ENCODE measurements at places on chromosomes 12 and 14. TPM values are rescaled to one million over a fixed set of nuclear protein-coding genes. Genes with fewer than 3 reads are reported as not detected.

DNA sequence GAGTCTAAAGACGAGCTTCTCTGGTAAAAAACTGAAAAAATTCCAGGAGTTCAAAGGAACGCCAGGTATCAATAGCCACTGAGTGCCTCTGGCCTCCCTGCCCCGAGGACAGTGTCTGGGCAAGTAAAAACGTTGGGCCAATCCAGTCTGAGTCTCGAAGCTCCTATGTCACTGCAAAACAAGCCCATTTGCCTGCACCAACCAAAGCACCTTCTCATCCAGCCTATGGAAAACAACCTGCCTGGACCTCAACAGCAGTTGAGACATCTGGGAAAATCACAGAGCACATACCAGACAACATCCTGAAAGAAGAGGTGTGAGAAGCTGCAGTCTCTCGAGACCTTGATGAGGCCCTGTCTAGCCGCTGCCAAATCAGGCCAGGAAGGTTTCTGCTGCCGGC lies 56.6 kb downstream of the RNF34 start:
- DNase-seq = no peak

DNA sequence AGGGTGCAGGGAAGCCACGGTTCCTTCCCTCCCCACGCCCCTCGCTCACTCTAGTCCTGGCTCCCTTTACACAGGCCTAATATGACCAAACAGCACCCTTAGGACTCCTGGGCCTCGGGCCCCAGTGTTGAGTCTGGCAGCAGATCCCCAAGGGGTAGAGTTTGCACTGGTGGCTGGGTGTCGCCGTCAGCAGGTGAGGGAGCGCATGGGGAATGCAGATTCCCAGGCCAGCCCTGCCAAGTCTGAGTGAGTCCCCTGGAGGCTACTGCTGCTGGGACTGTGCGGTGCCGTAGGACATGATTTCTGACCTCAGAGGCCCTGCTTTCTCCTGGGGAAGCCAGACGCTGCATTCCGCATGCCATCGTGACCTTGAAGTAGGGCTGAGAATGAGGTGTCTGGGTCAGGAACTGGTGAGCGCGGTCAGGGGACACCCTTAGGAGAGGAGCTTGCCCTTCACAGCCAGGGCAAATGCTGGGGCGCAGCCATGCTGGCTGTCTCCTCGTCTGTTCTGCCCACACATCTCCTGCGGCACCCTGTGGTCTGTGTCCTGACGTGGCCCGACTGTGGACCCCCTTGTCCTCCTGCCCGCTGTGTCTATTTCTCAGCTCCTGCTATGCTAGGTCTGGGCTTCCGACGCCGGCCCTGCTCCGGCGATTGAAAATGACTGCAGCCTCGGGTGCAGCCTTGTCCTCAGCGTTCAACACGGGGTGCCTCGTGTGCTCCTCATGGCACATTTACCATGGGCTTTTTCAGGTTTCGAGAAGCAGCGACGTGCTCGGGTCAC lies 37.6 kb upstream of the PRMT8 start:
- DNase-seq = no peak

CAPZA3 gene
- not detected for total RNA-seq

GRCh38 chr14:96170961-96171592 lies 33.6 kb upstream of the BDKRB2 start:
- no peak for DNase-seq

- DNase-seq = no peak
Observed at GRCh38 chr12:28239918-28240317, 49.7 kb downstream of the CCDC91 start.

GRCh38 chr14:103071544-103072251 lies 12.3 kb upstream of the LBHD2 start:
- DNase-seq = no peak

- peak; percentile 54 for DNase-seq
Observed at GRCh38 chr12:12480074-12480473, 82.6 kb downstream of the DUSP16 start.

- DNase-seq = no peak
Observed at GRCh38 chr12:49946497-49946896, 4.0 kb upstream of the AQP2 start.

Data from activated CD4-positive, alpha-beta T cell treated with anti-CD3 and anti-CD28 coated beads, Interleukin-2, amount 10 ng/mL, durations not matched to agents 24 days and 14 days (primary cell).